ENCODE measurements at places on chromosomes 16 and 17.
A peak's percentile ranks its signal among the peaks of the same experiment; 100 is the strongest.

- no peak for DNase-seq
These were observed 134.2 kb downstream of the PRKCA start for GRCh38 chr17:66436631-66437030.

DNA sequence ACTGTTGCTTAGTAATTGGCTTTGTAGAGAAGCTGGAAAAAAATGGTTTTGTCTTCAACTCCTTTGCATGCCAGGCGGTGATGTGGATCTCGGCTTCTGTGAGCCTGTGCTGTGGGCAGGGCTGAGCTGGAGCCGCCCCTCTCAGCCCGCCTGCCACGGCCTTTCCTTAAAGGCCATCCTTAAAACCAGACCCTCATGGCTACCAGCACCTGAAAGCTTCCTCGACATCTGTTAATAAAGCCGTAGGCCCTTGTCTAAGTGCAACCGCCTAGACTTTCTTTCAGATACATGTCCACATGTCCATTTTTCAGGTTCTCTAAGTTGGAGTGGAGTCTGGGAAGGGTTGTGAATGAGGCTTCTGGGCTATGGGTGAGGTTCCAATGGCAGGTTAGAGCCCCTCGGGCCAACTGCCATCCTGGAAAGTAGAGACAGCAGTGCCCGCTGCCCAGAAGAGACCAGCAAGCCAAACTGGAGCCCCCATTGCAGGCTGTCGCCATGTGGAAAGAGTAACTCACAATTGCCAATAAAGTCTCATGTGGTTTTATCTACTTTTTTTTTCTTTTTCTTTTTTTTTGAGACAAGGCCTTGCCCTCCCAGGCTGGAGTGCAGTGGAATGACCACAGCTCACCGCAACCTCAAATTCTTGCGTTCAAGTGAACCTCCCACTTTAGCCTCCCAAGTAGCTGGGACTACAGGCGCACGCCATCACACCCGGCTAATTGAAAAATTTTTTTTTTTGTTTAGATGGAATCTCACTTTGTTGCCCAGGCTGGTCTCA lies 6.2 kb upstream of the TMEM235 start:
- no peak for DNase-seq

- DNase-seq: no peak
These were observed 256.0 kb upstream of the ELAC2 start for GRCh38 chr17:13273806-13274205.

DNA sequence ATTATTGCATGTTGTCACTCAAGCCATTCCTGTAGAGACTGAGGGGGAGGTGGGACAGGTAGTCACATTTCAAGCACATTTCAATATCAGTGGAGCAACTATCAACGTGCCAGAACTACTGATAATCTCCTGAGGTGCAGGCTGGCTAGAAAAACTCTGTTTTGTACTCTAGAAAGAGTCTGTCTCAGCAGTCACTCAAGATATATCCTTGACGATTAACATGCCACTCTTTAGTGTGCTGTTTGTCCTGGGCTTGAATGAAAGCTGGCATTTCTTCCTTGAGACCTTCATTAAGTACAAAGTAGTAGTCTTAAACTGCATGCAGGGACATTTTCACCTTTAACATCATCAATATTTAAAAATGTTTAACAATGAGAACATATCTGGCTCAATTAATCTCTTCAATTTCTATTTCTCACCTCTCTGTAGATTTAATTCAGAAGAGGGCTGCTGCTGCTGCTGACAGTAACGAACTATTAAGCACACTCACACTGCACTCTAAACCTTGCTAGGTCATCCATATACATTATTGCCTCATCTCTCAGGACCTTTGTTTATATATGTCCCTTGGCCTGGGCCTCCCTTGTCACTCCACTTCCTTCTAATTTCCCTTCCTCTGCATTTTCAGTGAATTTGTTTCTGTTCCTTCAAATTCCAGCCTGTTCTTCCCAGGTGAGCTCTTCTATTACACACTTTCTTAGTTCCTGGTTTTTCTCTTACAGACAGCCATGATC lies 412.0 kb downstream of the HAPSTR1 start:
- DNase-seq: no peak

- DNase-seq: no peak
These were observed 5.5 kb upstream of the CDIPT start for GRCh38 chr16:29868396-29869009.

DNA sequence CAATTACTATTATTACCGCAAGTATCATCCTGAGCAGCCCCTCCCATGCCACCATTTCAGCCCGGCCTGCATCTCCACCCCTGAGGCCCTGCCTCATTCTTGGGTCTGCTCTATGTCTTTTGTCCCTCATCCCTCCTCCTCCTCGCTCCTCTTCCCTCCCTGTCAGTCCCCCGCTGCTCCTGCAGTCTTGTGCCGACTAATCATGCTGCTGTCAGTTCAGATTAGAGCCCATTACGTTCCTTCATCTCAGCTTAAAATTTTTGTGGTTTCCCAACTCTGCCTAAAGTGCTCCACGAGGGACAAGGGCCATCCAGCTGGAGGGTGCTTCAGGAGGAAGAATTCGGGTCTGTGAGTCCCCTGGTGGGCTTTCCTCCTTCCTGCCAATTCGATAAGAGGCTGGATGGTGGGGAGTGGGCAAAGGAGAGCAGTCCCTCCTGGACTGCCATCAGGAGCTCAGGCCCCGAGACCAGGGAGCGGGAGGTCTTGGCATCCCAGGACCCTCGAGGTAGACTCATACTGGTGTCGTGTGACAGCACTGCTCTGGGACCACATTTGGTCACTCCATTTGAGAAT lies 32.9 kb upstream of the GOSR2 start:
- no peak for DNase-seq

DNA sequence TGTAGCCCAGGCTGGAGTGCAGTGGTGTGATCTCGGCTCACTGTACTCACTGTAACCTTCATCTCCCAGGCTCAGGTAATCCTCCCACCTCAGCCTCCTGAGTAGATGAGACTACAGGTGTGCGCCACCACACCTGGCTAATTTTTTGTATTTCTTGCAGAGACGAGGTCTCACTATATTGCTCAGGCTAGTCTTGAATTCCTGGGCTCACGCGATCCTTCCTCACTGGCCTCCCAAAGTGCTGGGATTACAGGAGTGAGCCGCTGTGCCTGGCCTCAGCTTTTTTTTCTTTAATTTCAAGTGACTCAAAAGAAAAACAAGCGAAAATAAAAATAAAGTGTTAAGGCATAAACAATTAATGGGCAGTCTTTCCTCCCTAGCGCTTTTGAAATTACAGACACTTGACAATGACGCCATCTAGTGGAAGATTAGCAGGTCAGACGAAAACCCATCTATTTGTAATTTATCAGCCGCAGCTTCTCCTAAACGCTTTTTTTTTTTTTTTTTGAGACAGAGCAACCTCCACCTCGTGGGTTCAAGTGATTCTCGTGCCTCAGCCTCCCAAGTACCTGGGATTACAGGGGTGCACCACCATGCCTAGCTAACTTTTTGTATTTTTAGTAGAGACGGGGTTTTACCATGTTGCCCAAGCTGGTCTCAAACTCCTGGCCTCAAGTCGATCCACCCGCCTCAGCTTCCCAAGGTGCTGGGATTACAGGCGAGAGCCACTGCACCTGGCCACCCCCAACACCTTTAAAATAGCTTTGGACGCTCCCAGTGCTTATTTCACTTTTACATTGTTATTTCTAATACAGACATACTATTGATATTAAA lies 28.1 kb upstream of the PECAM1 start:
- DNase-seq: peak; percentile 31

DNA sequence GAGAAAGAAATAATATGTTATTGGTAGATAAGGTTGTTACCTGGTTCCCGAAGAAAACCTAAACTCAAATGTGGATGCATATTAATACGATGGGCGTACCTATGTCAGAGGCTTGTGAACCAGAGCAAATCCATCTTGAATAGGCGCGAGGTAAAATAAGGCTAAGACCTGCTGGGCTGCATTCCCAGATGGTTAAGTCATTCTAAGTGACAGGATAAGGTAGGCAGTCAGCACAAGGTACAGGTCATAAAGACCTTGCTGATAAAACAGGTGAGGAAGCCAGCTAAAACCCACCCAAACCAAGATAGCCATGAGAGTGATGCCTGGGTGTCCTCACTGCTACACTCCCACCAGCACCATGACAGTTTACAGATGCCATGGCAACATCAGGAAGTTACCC lies 1400.1 kb downstream of the CDH8 start:
- no peak for DNase-seq

- DNase-seq: no peak
These were observed 29.2 kb downstream of the CALCOCO2 start for GRCh38 chr17:48860034-48860433.

DNA sequence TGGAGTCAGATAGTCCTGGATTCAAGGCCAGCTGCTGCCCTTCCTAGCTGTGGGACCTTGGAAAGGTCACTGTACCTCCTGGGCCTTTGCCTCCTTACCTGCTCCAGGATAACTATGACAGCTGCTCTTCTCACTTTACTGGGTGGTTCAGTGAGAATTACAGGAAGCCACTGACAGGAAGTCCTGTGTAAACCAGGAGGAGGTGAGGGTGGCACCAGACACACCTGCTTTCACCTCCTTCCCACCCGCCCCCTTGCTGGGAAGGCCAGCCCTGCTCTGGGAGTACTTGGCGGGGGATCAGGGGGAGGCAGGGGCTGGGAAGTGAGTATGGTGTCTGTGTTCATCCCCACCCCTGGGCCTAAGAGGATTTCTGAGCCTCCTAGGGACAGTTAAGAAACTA lies 42.6 kb downstream of the CPNE2 start:
- no peak for DNase-seq

DNA sequence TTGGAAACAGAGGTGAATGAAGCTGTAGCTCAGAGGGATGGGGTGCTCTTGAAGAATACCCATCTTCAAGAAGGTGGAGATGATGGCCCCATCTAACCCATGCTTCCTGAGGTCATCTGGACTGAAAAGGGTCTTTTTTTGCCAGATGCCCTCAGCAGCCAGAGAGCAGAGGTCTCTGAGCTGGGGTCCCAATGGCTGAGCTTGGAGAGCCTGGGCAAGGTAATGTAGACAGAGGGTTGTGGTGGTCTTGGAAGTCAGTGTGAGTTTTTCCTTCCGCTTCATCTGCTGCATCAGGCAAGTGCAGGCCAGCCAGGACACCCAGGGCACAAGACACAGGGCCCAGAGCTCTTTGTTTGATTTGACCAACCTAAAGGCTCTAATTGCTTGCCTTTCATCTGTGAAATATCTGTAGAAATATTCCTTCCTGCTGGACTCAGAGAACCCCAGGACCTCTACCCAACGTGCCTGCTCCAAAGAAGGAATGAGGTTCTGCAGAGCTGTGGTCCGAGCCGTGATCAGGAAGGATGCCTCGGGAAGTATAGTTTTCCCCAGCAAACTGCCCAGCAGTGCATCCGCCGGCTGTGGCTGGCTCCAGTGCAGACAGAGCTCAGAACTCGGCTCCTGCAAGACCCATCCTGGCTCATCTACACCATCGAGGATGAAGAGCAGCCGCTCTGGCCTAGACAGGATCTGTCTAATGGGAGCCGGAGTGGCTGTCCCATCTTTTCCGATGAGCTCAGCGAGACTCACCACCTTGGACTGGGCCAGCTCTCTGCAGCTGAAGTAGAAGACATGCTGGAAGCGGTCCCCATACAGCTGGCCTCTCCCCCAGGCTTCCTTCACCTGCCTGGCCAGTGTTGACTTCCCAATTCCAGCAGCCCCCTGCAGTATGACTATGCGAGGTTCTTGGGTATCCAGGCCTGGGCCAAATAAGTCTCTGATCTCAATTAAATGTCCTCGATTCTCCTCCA lies 25.2 kb downstream of the NLRP1 start:
- DNase-seq: no peak

- DNase-seq: no peak
These were observed 301.3 kb downstream of the SOX9 start for GRCh38 chr17:72422204-72422504.

DNA sequence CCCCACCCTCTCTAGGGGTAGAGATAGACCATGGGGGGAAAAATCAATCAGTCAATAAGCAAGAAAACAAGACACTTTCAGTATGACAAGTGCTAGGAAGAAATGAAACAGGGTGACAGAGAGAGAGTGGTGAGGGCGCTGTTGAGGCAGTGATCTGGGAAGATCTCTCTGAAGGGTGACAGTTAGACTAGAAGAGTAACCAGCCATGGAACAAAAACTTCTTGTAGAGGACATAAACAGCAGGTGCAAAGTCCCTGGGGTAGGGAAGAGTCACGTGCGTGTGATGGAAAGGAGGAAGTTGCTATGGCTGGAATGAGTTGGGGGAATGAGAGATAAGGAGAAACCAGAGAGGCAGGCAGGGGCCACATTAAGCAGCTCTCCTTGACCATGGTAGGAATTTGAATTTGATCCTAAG lies 16.8 kb upstream of the EMP2 start:
- DNase-seq: no peak

DNA sequence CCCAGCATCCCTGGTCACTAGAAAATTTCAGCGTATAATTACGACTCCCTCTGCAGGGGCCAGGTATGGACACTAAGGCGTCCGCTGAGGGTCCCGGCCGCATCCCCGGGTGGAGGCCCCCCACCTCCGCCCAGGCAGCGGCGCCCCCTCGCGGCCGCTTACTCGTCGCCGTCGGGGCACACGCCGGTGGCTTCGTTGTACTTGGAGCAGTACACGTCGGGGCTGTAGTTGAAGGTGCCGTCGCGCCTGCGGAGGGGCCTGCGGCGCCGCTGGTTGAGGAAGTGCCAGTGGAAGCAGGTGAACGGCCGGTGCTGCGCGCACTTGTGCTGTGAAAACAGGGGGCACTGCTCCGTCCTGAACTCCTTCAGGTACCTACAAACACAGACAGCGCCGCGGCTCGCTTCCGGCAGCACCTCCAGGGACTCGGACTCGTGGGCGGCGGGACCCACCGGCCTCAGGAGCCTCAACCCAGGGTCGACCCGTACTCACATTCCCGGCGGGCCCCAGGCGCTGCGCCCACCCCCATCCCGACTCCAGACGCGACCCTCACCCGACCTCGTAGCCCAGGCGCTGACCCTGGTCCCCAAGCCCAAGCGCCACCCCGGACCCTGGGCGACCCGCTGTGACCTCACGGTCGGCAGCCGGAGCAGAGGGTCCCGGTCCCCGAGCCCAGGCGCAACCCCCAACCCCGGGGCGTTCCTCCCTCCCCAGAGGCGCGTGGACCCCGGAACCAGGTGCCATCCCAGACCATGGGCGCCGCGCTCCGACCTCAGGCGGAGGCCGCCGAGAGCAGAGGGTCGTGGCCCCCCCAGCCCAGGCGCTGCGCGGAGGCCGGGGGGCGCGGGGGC lies 596 bp downstream of the UNKL start:
- no peak for DNase-seq

- no peak for DNase-seq
These were observed 35.7 kb upstream of the MED9 start for GRCh38 chr17:17440938-17441675.

- DNase-seq: no peak
These were observed 74.2 kb upstream of the NLK start for GRCh38 chr17:27968206-27968732.

GRCh38 chr16:10966129-10966528 lies 21.8 kb downstream of the CLEC16A start:
- no peak for DNase-seq
